NCI-H526 treated with DMSO at 0.1 percent for 48 hours (cell line): ENCODE measurements at places on chromosomes 6 and 20.
A peak's percentile ranks its signal among the peaks of the same experiment; 100 is the strongest.

DNA sequence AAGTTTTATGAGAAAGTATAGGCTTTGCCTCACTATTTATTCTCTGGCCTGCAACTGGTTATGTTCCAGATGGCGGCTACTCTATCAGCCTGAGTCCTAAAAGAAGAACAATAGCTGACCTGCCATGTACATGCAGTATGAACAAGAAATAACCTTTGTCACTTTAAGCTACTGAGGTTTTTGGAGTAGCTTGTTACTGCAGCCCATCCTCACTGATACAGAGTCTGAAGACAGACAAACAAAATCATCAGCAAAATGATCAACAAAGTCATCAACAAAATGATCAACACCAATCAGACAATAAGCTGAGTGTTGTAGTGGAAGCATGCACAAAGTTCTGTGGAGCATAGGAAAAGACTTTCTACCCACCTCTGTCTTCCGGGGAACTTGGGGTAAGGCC is 82.5 kb downstream of the PLCG1 start:
- no peak for DNase-seq

- peak; percentile 78 for DNase-seq
These were observed 116.6 kb downstream of the RNF144B start for GRCh38 chr6:18503593-18504231.

DNA sequence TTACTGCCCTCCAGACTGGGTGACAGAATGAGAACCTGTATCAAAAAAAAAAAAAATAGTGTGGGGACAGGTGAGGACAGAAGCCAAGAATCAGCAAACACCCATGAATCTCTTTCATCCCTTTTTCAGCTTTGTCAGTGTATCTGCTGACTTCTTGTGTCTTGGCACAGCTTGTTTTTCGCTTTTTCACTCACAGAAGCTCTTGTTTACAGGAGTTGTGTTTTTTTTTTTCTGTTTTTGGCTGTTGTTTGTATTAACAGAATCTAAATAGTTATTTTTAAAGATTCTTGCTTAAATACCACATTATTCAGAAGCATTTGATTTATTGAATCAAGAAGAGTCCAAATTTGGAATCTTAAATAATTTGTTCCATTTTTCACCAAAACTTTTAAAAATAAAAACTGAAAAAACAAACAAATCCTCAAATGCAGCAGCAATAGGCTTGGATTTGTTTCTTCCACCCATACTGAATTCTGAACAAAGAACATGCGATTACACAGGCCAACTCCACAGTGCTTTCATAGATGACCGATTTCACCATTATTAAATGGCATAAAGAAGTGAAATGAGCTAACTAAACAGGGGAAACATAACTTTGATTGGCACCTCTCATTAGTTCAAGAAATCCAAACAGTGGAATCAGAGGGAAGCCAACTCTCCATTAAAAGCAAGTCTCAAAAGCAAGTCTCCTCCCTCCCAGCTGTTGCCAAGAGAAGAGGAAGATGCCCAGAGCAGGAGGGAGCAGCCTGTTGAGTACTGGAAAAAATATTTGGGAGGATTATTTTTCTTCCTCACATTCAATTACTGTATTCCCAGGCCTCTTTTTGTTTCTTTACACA is 27.2 kb upstream of the GPR63 start:
- no peak for DNase-seq

GRCh38 chr20:14595051-14595450 is 257.6 kb upstream of the FLRT3 start:
- DNase-seq = no peak

DNA sequence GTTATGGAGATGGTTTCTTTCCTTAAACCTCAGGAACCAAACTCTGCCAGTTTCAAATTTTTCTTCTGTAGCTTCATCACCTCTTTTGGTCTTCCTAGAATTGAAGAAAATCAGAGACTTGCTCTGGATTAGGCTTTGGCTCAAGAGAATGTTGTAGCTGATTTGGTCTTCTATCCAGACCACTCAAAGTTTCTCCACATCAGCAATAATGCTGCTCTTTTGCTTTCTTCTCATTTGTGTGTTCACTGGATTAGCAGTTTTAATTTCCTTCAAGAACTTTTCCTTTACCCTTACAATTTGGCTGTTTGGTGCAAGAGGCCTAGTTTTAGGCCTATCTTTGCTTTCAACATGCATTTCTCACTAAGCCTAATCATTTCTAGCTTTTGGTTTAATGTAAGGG is 78.1 kb upstream of the PLCB4 start:
- no peak for DNase-seq

- no peak for DNase-seq
These were observed 77.8 kb downstream of the ARHGAP18 start for GRCh38 chr6:129632172-129632613.

DNA sequence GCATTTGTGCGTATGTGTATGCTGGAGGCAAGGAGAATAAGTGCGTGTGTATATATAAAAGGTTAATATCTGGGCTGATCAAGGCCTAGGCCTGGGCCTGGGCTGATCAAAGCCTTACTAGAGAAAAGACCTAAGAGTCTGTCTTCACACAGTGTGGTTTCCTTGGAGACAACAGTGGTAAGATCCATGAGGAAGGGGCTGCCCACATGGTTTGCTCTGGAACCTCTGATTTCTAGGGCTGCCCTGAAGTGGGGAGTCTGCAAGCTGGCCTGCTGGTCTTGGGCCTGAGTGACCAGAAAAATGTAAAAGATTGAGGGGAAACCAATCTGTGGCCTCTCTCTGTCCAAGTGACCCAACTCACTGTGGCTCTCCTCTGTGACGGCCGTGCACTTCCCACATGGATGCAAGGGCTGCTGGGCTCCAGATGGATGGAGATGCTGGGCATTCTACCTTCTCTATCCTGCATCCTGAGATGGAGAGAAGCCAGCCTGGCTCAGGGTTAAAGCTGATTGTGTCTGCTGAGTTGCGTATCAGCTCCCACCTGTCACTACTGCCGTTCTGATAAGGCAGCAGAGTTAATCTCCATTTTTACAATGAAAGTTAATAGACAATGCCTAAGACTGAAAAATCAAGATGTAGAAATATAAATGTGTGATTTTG is 90.3 kb upstream of the NXT1 start:
- DNase-seq = no peak

- DNase-seq = no peak
These were observed 235.9 kb upstream of the SUPT3H start for GRCh38 chr6:45613656-45614055.
